Activated T-cell treated with anti-CD3 and anti-CD28 coated beads, Interleukin-2, amount 50 U/mL, for 72 hours (primary cell): ENCODE measurements at places on chromosomes 2 and 18. TPM values are rescaled to one million over a fixed set of nuclear protein-coding genes. Genes with fewer than 3 reads are reported as not detected.

- DNase-seq, result no peak
Measured at GRCh38 chr2:233051241-233052149, 8.6 kb upstream of the INPP5D start.

- DNase-seq, result no peak
Measured at GRCh38 chr2:121521359-121521758, 9.3 kb upstream of the RNU4ATAC start.

DNA sequence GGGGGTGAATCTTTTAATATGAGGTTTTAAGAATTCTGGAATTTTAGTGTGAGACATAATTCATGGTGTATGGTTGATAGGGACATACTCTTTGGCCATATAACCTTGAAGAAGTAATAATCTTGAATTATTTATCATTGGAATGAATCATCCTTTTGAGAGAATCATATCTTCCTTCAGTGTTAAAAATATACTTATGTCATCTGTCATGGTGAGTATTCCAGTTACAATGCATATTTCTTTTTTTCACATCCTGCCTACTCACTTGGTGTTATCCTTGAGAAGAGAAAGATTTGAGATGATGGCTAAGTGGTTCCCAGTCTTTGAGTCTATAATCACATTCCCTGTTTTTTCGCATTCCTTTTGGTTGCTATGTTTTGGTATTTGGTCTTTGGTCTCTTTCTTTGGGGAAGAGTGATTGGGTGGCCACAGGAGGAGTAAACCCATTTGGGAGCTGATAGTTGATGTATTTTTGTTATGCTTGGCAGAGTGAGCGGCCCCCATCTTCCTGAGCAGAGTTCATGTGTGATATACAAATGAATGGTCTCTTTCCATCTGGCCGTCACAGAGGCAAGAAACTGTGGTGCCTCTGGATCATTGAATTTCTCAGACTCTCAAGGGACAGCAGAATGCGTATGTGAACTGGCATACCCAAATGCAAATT, 21.6 kb downstream of the ASAP2 start:
- DNase-seq, result no peak

TUBA3D gene
- not detected for total RNA-seq

GRCh38 chr2:118094503-118094902, 6.2 kb downstream of the INSIG2 start:
- DNase-seq, result no peak

- DNase-seq, result no peak
Measured at GRCh38 chr2:218897394-218898108, 16.9 kb downstream of the WNT10A start.

DNA sequence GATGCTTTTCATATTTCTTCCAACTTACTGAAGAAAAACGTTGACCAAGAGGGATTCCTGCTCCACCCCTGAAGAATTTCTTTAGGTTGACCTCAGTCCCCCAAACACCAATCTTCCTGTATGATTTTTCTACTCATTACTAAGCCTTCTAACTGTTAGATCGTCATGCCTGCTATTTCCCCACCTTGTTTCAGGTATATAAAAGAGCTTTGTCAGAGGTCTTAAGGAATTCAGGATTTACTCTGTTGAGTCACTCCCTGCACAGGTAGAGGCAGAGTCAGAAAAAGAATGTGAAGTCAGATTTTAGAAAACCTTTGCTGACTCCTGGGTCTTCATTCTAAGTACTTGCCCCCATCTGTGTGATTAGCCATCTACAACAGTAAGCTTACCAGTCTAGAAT, 83.8 kb upstream of the NOSTRIN start:
- DNase-seq, result no peak

DNA sequence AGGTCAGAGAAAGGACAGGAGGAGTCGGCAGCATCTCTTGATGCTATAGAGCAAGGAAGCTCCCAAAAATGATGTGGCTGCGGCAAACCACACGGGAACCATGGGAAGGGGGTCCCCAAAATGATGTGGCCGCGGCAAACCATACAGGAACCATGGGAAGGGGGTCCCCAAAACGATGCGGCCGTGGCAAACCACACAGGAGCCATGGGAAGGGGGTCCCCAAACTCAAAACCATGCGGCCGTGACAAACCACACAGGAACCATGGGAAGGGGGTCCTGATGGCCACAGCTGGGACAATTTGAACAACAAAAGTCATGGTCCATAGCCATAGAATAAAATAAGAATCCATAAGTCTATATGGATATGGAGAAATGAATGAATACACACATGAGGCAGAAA, 58.4 kb upstream of the GLI2 start:
- no peak for DNase-seq

GALNT3 gene
- 16.2 TPM for total RNA-seq

GRCh38 chr2:105099153-105099552, 61.3 kb downstream of the MRPS9 start:
- DNase-seq, result no peak

DNA sequence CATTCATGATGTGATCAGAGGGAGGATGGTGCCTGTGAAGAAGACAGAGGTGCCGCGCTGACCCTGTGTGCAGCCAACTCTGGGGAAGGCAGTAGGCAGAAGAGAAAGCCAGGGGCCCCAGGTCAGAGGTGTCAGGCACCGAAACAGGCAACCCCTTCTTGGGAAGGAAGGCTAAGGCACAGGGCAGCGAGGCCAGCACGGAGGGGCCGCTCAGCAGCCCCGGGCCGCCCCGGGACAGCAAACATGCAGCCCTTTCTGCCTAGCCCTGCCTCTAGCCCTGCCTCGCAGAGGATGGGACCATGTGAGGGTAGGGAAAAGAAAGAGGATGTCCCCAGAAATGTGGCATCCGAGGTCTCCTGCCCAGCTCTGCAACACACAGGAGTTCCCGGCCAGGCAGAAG, 7.7 kb upstream of the MAL start:
- no peak for DNase-seq

RFTN2 gene
- not detected for total RNA-seq

DNA sequence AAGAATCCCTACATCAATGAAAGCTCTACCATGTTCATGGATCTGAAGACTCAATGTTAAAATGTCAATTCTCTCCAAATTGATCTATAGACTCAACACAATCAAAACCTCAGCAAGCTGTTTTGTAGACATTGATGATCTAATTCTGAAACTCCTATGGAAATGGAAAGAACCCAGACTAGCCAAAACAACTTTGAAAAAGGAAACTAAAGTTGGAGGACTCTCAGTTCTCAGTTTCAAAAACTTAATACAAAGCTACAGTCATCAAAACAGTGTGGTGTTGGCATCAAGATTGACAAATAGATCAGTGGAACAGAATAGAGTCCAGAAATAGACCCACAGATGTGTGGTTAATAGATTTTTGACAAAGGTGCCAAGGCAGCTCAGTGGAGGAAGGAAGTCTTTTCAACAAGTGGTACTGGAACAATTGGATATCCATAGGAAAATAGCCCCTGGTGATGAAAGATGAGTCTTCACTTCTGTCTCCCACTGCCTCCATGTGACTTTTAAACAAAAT, 30.4 kb downstream of the LBH start:
- no peak for DNase-seq

GRCh38 chr2:120914839-120915521, 179.3 kb downstream of the GLI2 start:
- no peak for DNase-seq

DNA sequence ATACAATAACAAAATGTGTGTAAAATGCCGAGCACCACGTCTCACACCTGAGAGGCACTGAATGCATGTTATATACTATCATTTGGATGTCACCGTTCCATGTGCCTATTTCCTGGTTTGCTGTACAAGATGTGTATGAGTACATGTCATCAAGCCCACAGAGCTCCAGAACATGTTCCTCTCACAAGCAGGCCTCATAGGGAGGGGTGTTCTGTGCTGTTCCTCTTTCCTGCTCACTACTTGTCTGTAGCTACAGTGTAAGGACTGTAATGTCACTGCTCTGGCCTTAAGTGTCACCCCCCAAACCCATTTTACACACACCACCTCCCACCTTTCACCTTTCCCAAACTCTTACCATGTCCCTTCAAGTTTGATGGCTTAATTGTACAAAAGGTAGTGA, 1.8 kb downstream of the AFF3 start:
- no peak for DNase-seq

DOK6 gene
- total RNA-seq, result not detected

PROKR1 gene
- not detected for total RNA-seq

CNNM3 gene
- total RNA-seq, result 27.9 TPM

GRCh38 chr18:49061991-49062831, 111.4 kb upstream of the SMAD7 start:
- no peak for DNase-seq

- no peak for DNase-seq
Measured at GRCh38 chr18:34543945-34544344, 166.2 kb upstream of the DTNA start.
